ENCODE measurements at places on chromosomes 7 and 10.

DNA sequence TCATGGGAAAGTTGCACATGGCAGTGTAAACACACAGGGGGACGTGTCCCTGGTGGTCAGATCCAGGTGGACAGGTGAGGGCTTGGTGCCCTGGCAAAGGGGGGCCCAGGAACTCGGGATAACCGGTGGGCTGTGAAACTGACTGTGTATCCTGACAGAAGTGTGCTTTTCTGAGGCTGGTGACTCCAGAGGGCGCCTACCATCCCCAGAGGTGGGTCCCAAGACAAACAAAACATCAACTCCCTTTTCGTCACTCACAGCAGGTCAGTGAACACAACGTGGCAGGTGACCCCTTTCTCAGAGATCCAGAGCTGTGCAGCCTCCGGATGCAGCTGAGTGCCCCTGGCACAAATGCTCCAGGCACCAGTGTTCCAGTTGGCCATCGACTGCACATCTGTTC, 56.0 kb upstream of the DDC start:
- no peak for DNase-seq

DNA sequence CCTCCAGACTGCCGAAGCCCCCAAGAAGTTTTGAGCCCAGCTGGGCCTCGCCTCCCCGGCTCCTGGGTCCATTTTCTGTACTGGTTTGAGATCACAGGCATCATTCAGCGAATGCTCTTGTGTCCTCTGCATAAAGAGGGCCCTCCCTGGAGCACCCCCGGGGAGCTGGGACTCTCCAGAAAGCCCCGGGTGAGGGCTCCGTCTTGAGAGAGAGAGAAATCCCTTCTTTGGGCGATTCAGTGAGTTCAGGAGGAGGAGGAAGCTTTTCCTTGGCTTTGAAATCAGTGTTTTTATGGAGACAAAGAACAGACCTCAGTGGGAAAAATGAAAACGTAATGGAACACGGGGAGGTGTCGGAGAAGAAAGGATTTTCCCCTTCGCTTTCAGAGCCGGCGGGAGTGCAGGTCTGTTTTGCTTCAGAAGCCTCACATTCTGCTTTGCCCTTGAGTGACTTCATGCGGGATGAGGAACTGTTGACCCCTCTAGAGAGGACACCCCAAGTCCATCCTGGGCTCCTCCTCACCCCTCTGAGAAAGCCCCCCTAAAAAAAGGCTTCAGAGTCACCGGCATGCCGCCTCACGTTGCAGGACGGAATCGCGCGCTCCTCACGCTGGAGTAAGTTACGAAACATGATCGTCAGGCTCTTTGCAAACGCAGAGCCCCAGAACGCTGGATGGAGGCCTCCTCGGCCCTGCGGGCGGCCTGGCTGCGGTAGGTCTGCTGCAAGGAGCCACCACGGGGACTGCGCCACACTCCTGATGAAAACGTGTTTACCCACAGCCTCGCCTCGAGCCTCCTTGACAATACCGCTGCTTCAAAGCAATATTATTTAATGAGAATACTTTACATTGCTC, 8.5 kb upstream of the AP5Z1 start:
- no peak for DNase-seq

- DNase-seq, result no peak
These were observed 73.2 kb downstream of the GPR37 start for GRCh38 chr7:124692425-124692824.

GRCh38 chr10:86285136-86285790, 81.3 kb downstream of the GRID1 start:
- no peak for DNase-seq

DNA sequence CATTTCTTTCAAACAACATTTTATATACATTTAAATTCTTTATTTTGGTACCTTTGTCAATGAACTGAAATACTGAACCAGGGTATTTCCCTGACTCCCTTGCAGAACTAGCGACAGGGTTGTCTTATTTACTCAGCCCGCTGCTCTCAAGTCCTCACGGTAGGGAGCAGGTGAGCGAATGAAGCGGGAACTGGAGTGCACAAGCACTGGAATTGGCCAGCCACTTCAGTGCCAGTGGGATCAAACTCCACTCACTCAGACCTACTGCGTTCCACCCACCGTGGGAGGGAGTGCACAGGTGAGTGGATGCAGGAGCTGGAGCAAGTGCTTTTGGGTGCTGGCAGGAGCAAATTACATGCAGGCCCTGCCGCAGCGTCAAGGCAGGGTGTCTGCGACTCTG, 28.1 kb upstream of the NEUROD6 start:
- no peak for DNase-seq

DNA sequence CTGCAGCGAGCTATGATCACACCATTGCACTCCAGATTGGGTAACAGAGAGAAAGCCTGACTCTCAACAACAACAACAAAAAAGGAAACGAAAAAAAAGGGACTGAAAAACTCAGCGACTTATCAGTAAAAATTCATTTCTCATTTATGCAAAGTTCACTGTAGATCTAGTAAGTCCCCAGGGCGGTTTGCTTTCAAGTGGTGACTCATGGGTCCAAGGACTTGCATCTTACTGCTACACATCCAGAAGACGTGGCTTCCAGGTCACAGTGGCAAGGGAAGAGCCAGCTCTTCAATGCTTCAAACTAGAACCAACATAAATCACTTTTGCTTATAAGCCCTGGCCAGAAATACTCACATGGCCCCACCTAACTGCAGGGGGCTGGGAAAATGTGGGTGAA, 178.3 kb upstream of the AUTS2 start:
- DNase-seq, result no peak

DNA sequence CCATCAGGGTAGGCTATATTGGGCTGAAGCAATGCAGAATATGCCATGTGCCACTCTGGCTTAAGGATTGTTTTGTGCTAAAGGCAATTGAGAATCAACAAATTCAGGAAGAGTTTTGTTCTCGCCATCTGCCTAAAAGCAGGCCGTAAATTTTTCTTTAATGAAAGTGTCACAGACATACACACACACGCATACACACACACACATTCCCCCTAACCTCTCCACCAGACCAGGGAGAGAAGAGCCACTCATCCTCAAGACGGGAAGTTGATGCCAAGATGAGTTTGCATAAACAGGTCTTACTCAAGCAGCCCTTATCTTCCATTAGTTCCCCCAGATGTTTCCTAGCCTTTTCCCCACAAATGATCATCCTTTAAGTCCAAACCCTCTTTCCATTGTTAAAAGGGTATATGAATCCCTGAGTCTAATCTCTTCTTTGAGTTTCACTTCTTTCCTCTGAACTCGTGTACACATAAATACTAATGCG, 59.6 kb upstream of the TRIM24 start:
- DNase-seq, result no peak

DNA sequence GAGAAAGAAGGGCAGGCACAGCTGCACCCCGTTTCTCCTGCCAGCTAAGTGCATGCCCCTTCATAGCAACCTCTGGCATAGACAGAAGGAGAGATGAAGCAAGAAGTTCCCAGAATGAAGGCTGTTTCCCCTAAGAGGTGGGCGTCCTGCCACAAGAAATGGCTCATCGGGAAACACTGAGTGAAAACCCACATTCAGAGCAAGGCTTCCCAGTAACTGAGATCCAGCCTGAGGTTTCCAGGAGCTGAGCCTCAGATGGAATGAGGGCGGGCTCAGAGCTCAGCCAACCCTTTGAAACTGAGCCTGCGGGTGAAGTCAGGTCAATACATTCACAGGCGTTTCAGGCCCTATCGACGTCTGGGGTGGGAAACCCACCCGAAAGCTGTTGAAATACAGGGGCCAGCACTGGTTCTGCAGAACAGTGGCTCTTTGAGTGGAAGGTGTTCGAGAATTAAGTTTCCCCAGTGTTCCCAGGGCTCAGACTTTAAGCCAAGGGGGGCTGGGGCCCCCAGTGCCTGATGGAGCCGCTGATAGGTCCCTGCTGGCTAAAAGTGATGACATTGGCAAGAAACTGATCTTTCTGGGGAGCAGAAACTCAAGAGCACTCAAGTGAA, 510.2 kb downstream of the RPS24 start:
- no peak for DNase-seq

- DNase-seq, result no peak
These were observed 91.0 kb downstream of the ZMIZ1 start for GRCh38 chr10:79159785-79160184.

DNA sequence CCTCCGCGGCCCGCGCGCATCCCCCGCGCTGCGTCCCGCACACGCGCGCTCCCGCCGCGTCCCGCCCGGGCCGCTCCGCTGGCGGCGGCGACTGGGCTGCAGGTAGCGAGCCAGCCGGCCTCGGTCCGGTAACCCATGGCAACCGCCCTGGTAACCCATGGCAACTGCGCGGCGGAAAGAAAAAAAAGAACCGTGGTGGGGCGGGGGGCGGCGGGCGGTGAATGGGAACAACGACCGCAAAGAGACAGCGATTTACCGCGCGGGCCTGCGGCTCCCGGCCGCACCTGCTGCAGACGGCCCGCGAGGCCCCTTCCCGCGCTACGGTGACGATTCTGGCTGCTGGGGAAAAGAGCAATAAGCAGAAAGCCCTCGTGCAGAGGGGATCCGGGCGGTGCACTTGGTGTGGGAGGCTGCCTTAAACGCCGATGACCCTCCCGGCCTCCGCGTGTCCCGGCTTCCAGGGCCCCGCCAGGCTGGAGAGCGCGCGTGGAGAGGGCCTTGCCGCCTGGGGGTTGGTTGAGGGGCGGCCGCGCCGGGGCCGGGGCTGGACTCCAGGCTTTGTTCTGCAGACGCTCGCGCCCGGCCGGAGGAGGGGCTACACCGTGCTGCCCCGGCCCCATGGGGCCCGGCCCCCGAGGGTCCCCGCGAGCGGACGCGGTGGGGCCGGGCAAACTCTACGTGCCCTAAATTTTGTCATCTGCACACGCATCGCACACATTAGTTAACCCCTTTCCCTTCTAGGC, 84.7 kb downstream of the SNX10 start:
- DNase-seq, result no peak

GRCh38 chr7:102175423-102176170, 111.1 kb upstream of the SH2B2 start:
- DNase-seq, result no peak

DNA sequence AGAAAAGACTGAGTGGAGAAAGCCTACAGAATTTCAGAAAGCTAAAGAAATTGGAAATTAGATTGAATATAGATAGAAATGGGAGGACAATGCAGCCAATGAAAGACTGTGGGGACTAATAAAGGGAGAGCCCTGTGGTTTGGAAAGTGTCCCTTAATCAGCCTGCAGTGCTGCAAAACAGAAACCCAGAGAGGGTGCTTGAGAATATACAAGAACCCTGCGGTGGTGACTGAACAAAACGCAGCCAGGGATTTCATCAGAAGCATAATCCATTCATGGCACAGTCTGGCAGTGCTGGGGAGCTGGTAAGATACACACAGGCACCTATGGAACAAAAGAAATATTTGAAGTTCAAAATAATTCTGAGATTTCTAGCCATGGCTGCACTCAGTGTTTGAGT, 19.1 kb downstream of the CEP41 start:
- no peak for DNase-seq

DNA sequence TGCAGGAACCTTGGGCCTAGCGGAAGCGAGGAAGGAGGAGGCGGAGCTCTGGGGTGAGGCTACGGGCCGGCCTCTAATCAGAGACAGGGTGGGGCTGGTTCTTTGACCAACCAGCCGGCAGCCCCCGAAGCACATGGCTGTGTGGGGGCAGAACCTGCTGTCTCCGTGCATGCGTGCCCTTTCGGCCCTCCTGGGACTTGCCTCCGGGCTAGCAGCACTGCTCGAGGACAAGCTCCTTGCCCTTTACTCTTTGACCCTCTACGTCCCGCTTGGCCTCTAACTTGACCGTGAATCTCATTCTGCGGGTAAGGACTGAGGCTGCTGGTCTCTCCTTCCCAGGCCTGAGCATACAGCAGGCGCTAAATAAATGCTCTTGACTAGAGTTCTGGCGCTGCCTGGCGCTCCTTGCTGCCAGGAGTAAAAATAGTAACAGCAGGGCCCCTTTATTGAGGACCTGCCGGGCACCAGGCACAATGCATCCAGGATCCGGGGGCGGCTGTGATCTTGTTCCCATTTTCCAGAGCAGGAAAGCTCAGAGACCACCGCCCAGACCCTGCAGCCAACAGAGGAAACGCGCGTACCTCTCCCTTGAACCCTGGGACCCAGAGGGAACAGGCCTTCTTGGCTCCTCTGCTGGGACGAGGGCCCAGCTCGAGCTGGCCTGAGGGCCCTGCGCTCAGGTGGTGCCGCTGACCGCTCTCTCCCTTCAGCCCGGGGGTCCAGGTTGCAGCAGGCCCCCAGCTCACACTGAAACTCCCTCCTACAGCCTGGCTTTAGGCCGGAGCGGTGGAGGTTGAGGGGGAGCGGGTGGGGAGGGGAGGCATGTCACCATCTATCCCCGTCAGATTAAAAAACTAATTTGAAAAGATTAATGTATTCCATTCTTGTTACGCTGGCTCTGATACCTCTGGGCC, 2.7 kb upstream of the COMTD1 start:
- no peak for DNase-seq

DNA sequence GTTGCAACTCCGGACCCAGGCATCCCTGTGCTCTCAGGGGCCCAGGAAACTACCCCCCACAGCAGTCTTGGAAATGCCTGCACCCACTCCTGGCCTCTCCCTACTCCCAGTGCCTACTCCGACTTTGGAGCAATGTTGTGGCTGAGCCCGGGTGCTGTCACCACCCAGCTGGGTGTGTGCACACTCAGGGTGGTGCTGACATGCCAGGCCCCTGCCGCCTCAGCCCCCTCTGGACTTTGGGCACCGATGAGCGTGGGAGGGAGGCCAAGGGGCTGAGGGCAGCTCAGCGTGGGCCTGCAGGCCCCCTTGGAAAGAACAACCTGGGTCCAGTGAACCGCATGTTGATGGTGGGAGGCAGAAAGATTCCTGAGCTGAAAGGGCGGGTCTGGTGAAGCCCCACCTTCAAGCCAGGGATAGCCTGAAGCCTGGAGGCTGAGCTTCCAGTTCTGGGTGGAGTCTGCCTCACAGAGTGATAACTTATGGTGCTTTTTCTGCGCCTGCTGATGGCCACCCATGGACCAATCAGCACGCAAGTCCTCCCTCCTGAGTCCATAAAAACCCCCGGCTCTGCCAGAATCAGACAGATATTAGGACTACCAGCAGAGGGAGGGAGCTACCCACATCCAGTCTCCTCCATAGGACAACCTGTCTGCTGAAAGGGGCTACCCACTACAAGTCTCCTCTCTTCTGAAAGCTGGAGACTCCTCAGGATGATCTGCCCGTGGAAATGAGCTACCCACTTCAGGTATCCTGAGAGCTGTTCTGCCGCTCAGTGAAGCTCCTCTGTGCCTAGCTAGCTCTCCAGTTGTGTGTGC, 380.4 kb upstream of the SORCS1 start:
- DNase-seq, result no peak

DNA sequence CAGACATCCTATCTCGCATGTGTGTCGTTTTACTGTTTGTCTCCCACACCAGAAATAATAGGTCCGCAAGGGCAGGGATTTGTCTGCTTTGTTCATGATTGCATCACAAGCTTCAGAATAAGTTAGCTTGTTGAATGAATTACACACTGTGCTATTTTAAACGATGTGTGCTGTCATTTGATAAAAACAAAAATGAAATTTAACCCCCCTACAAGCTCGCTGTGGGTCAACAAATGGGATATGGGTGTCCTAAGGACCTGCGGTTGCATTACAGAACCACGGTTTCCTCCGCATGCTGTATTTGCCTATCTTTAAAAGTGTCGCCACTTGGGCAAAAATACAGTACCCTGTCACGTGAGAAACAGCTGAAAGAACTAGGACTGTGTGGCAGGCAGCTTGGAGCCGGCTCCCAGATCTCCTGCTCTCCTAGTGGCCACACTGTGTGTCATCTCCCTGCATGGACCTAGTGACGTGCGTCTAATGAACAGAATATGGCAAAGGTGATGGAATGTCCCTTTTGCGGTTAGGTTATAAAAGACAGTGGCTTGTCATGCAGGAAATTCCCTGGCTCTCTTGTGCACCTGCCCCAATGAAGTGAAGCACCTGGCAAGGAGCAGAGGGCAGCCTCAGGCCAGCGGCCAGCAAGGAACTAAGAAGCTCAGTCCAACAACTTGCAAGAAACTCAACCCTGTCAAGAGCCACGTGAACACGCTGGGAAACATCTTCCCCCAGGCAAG, 32.9 kb upstream of the CRYGN start:
- DNase-seq, result no peak

Data from stimulated activated CD8-positive, alpha-beta memory T cell treated with anti-CD3 and anti-CD28 coated beads, Interleukin-7, amount 100 ng/mL, for 48 hours (primary cell).